ENCODE measurements at places on chromosomes 7 and 10.
A peak's percentile ranks its signal among the peaks of the same experiment; 100 is the strongest.

DNA sequence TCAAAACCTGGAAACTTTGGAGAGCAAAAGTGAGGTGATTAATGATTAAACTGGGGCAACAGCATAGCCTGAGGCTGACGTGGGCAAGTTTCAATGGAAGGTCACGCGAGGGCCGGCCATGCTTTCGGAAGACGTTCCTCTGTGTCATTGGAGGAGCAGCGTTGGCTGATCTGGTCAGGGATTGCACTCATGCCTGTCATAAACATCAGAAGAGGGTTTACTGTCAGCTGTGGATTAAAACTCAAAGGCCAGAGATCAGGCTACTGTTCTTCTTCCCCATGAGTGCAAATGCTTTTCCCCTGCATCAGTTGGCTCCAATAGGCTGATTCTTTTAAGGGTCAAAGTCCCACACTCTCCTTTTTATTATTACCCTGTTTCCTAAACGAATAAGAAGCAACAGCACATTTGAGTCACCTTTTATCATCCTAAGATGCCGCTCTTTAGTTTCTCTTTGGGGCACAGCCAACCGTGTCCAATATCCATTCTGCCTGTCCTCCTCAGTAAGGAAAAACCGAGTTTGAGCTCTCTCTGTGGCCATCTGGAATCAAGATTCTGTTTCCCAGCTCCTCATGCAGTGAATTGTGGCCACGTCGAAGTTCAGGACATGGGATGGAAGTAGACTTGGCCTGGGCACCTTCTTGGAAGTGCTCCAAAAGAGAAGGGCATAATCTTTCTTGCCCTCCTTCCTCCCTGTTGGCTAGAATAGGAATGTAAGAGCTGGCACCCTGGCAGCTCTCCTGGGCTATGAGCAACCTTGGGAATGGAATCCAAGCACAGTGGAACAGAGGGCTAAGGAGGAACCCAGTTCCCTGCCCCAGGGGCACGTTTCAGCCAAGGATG lies 62.5 kb upstream of the INSIG1 start:
- peak; percentile 92 for DNase-seq

GRCh38 chr7:30172451-30172850 lies 37.7 kb downstream of the MTURN start:
- DNase-seq: no peak

DNA sequence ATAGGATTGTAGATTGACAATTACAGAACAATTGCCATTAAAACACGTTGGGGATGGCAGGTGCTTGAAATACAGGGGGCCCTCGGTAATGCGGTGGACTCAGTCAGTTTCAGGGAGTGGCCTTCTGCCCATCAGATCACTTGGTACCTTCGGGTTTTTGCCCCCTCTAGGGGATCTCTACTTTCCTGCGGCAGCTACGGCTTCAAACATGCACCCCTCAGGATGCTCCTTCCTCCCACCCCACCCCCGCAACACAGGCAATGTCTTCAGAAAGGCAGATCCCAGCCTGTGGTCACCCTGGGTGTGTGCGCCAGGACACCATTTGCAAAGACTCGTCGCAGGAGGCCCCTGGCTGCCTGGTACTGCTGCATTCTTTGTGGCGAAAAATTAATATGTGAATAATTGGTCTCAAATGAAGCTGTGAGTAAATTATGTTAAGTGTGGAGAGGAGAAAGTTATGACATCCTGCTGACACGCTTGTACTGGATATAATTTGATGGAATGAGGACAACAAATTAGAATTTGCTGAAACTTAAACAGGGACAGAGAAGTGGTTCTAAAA lies 431.0 kb upstream of the MKI67 start:
- DNase-seq: no peak

GRCh38 chr7:81079746-81080145 lies 160.9 kb upstream of the SEMA3C start:
- DNase-seq: no peak
